HFFc6 (cell line): ENCODE measurements at places on chromosomes 7 and 10. TPM values are rescaled to one million over a fixed set of nuclear protein-coding genes. Genes with fewer than 3 reads are reported as not detected.

OR13A1 gene
- not detected in 3 replicates for total RNA-seq

ZNF37A gene
- total RNA-seq = 10.4 to 14.5 TPM (median 13.0 TPM) in 3 replicates

GRCh38 chr7:44891791-44892190 lies 6.5 kb upstream of the PURB start:
- peaks cover 9% of the 10 kb centered on the region; the same call in 1 of the 2 replicates for H3K4me1 ChIP-seq
- no peaks in the 10 kb centered on the region for H3K36me3 ChIP-seq
- H3K4me3 ChIP-seq = no peak overlapping the region
- DNase-seq = no peak
- no peaks in the 10 kb centered on the region for H3K27me3 ChIP-seq

- H3K36me3 ChIP-seq = no peaks in the 10 kb centered on the region
- H3K4me1 ChIP-seq = no peaks in the 10 kb centered on the region
- no peak overlapping the region for H3K4me3 ChIP-seq
- DNase-seq = no peak
Measured at GRCh38 chr10:59505926-59506325, 143.6 kb upstream of the FAM13C start.

FZD8 gene
- 0.24 to 1.3 TPM (median 0.83 TPM) in 3 replicates for total RNA-seq

GRCh38 chr10:66941491-66941890 lies 15.7 kb downstream of the LRRTM3 start:
- DNase-seq = no peak
- H3K4me3 ChIP-seq = no peak overlapping the region
- H3K27ac ChIP-seq = no peak overlapping the region

DNA sequence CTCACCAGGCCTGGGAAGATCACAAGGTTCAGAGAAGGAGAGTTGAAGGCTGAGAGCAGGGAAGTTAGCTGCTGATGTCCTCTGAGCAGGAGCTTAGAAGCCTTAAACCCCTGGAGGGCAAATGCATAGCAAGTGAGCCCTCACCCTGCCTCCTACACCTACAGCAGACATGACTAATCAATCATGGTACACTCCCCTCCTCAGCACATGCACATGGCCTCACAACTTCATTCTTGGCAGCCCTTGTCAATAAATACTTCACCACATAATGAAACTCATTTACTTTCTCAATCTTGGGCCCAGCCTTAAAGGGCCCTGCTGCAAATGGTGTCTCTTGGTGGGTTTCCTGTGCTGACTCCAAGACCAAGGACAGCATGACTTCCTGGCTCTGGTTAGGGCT lies 12.9 kb downstream of the MMRN2 start:
- peaks cover 11% of the 10 kb centered on the region for H3K4me1 ChIP-seq
- H3K36me3 ChIP-seq = 0 out of 2 replicates have a peak, but pooled peaks cover 4% of the 10 kb centered on the region
- no peak overlapping the region for H3K27ac ChIP-seq
- H3K4me3 ChIP-seq = no peak overlapping the region

- H3K4me3 ChIP-seq = no peak overlapping the region
- no peaks in the 10 kb centered on the region; the same call in none of the 2 replicates for H3K27me3 ChIP-seq
- H3K27ac ChIP-seq = no peak overlapping the region
- H3K4me1 ChIP-seq = peaks cover 24% of the 10 kb centered on the region
- peaks cover 5% of the 10 kb centered on the region; the same call in 1 of the 2 replicates for H3K36me3 ChIP-seq
Measured at GRCh38 chr10:124725171-124725631, 19.0 kb downstream of the FAM53B start.

GRCh38 chr10:106175760-106176377 lies 988.6 kb downstream of the SORCS1 start:
- H3K4me1 ChIP-seq = no peaks in the 10 kb centered on the region
- H3K27ac ChIP-seq = no peak overlapping the region
- no peaks in the 10 kb centered on the region for H3K36me3 ChIP-seq
- no peak for DNase-seq
- H3K27me3 ChIP-seq = no peaks in the 10 kb centered on the region

DNA sequence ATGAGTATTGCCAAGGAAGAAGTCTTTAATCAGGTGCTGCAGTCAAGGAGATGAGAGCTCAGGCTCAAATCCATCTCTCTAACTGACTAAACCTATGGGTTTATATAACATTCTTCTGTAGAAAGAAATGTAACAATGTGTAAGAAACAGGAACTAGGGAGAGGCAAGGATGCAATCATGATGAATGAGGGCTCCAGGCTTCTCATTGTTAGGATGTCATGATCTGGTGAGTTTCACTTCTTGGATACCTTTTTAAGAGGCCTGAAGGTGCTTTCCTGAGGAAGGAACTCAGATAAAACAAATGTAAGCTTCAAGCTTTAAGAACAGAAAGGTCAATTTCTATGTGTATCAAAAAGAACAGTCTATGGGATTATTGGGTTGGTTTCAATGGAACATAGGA lies 30.8 kb upstream of the SCIN start:
- no peak overlapping the region for H3K4me3 ChIP-seq
- H3K27me3 ChIP-seq = no peaks in the 10 kb centered on the region
- no peak overlapping the region for H3K27ac ChIP-seq
- DNase-seq = no peak
- H3K36me3 ChIP-seq = peaks cover 10% of the 10 kb centered on the region
- H3K4me1 ChIP-seq = peaks cover 13% of the 10 kb centered on the region

- no peaks in the 10 kb centered on the region for H3K36me3 ChIP-seq
- H3K27me3 ChIP-seq = peaks cover 21% of the 10 kb centered on the region
- H3K4me3 ChIP-seq = no peak overlapping the region
- no peaks in the 10 kb centered on the region for H3K4me1 ChIP-seq
- H3K27ac ChIP-seq = no peak overlapping the region
Measured at GRCh38 chr7:132250480-132251326, 325.6 kb downstream of the PLXNA4 start.

C7orf57 gene
- 0.10 TPM in 1 of 3 replicates, not detected in the others for total RNA-seq

GRCh38 chr7:26085771-26086170 lies 66.2 kb upstream of the NFE2L3 start:
- peaks cover 14% of the 10 kb centered on the region for H3K27me3 ChIP-seq
- H3K27ac ChIP-seq = no peak overlapping the region
- no peaks in the 10 kb centered on the region for H3K36me3 ChIP-seq
- peaks cover 2% of the 10 kb centered on the region for H3K4me1 ChIP-seq
- no peak for DNase-seq

DPP6 gene
- total RNA-seq = not detected in 3 replicates

GRCh38 chr7:116545411-116545993 lies 20.7 kb downstream of the CAV1 start:
- H3K27ac ChIP-seq = peak overlapping the region; percentile 80
- H3K27me3 ChIP-seq = peaks cover 8% of the 10 kb centered on the region
- DNase-seq = peak; percentile 40
- peak overlapping the region; percentile 63 for H3K4me3 ChIP-seq
- H3K36me3 ChIP-seq = peaks cover 82% of the 10 kb centered on the region
- H3K4me1 ChIP-seq = peaks cover 96% of the 10 kb centered on the region

DNA sequence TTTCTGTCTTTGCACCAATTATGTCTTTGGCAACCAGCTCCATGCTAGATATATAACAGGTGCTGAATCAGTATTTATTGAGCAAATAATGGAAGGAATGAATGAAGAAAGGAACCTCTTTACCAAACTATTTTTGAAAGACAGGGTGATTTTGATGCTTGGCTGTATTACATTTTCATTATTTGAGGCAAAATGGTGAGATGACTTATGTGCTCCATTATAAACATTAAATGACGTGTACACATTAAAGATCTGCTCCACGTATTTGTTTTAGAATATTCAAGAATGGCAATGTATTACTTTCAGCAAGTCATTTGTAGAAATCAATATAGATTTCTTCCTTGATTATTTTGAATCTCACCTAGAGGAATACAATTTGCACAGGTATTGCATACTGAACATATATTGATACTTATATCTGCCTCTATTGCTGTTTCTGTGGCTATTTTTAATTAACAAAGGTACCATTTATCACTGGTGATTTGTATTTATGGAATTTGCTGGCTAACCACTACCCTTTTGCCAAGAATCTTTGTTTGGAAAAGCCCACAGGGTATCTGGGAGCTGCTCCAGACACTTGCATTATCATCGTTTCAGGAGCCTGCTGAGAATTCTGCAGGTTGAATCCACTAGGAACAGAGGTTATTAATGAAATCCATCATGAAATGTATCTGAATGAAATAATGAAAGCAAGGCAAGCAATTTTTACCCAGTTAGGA lies 92.2 kb downstream of the SEMA3C start:
- peaks cover 29% of the 10 kb centered on the region for H3K36me3 ChIP-seq
- no peaks in the 10 kb centered on the region for H3K27me3 ChIP-seq
- H3K4me1 ChIP-seq = peaks cover 53% of the 10 kb centered on the region
- H3K27ac ChIP-seq = no peak overlapping the region
- peak overlapping the region; percentile 24; the same call in 1 of the 2 replicates for H3K4me3 ChIP-seq

EZH2 gene
- total RNA-seq = 9.1 and 18.6 TPM in 2 replicates

PPP1R17 gene
- total RNA-seq = not detected in 3 replicates

RPP38 gene
- total RNA-seq = 11.4 to 15.2 TPM (median 12.0 TPM) in 3 replicates

GRCh38 chr10:69929575-69929974 lies 123.1 kb upstream of the MACROH2A2 start:
- H3K27me3 ChIP-seq = peaks cover 2% of the 10 kb centered on the region; the same call in 1 of the 2 replicates
- H3K36me3 ChIP-seq = peaks cover 19% of the 10 kb centered on the region; the same call in 1 of the 2 replicates
- H3K4me3 ChIP-seq = no peak overlapping the region

NFE2L3 gene
- total RNA-seq = 2.9 to 7.5 TPM (median 5.9 TPM) in 3 replicates

NPSR1 gene
- total RNA-seq = not detected in 3 replicates

DNA sequence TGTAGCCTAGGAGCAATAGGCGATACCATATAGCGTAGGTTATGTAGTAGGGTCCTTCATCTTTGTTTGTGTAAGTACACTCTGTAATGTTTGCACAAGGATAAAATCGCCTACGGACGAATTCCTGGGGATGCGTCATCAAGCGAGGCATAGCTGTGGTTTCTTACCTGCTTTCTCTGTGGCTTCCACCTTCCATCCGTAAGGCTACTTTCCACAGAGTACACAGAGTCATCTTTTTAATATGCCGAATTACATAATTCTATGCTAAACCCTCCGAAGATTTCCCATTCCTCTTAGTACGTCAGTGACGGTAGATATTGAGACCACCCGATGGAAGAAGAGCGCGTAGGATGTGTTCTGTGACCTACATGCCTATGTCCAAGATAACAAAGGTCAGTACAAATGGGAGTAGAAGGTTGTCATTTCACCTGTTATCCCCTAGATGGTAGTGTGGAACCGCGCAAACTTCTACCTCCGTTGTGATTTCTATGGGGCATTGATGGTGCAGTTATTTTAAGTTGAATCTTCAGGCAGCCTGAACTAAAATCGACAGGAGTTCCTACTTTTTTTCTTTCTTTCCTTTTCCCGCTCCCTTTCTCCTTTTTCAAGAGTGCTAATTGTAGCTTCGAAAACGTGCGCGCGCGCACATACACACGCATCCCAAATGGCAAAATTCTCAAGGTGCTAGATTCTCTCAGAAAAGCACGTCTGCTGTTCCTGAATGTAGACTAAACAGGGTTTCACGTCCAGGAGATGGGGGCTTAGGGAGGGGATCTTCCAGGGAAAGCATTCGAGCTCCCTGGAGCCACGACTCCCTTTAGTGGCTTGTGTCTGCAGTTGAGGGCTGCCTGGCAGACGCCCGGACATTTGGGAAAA lies 111.7 kb upstream of the MBL2 start:
- H3K4me1 ChIP-seq = peaks cover 8% of the 10 kb centered on the region
- no peak overlapping the region for H3K27ac ChIP-seq
- H3K36me3 ChIP-seq = no peaks in the 10 kb centered on the region
- DNase-seq = peak; percentile 50
- H3K4me3 ChIP-seq = no peak overlapping the region

CLRN3 gene
- not detected in 3 replicates for total RNA-seq

KNDC1 gene
- total RNA-seq = 0.05 to 0.77 TPM (median 0.33 TPM) in 3 replicates

LSM8 gene
- total RNA-seq = 16.6 to 20.9 TPM (median 20.6 TPM) in 3 replicates

TMEM270 gene
- not detected in 3 replicates for total RNA-seq

WNT16 gene
- total RNA-seq = 0.13 and 0.20 TPM in 2 replicates

POLR2J2 gene
- 7.5 and 8.2 TPM in 2 replicates for total RNA-seq

DNA sequence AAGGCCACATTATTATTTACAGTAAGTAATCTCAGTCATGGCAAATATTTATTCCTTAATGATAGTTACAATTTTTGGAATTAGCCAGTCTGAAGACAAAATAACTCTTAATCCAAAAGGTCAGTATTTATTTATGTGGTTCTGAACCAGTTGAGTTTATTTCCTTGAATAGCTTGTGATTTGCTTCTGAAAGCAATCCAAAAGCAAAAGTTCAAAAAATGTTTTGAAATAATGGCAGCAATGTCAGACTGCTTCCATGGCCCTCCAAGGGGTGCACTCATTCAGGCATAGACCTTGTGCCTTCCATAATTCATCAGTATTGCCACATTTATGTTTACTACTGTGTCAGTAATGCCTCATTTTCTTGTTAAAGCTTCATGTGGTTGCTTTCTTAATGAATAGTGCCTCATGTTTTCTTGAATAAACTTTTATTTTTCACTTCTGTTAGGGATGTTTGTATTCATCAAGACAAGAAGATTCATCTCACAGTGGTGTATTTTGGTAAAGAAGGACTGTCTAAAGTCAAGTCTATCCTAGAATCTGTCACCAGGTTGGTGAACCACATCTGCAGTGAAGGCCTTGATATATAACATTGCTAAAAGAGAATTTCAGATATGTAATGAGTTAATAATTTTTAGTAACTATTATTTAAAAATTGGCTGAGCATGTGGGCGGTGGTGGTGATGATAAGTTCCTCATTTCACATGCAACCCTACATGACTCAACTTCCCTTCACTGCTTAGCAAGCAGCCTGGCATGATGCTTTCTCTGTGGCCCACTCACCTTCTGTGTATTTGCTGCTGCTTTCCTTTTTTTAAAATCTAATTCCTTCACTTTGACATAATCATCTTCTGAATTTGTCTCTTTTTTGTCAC lies 22.0 kb downstream of the CSGALNACT2 start:
- peaks cover 2% of the 10 kb centered on the region; the same call in 1 of the 2 replicates for H3K27me3 ChIP-seq
- peaks cover 56% of the 10 kb centered on the region for H3K4me1 ChIP-seq
- H3K4me3 ChIP-seq = peak overlapping the region; percentile 58
- DNase-seq = peak; percentile 57
- peak overlapping the region; percentile 69 for H3K27ac ChIP-seq

CFAP46 gene
- 0.97 to 1.4 TPM in 2 of 3 replicates, not detected in the other for total RNA-seq

GRCh38 chr7:2399848-2400587 lies 3.4 kb upstream of the CHST12 start:
- H3K36me3 ChIP-seq = no peaks in the 10 kb centered on the region
- DNase-seq = peak; percentile 96
- peak overlapping the region; percentile 99 for H3K27ac ChIP-seq
- peaks cover 27% of the 10 kb centered on the region for H3K4me1 ChIP-seq
- H3K4me3 ChIP-seq = peak overlapping the region; percentile 87
- peaks cover 2% of the 10 kb centered on the region for H3K27me3 ChIP-seq
